C1 segment of cervical spinal cord (tissue), 14 donors: ENCODE measurements at places on chromosomes 11 and 22.

- DNase-seq, result no peak
Observed at GRCh38 chr11:34651551-34651950, 30.7 kb downstream of the EHF start.

DNA sequence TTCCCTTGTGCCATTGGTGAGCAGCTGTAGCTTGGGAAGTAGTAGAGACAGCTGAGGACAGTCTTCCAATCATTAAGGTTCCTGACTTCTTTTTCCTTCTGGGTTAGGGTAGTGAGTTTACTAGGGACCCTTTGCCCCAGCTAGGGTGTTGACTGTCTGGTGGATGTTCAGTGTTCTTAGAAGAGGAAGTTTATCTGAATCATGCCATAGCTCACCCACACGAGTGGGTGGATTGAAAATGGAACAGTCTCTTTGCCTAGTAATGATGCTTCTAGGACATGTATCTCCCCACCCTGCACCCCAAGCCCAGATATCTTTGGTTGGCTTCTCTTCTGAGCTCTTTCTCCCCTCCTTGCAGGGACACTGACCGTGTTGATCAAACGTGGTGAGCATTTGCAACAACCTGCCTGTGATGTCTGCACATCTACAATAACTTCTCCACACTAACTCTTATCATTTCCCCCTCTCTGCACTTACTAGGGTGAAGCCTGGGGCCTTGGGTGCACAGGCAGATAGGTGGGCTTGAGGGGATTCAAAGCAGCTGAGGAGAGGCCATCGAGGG lies 57.1 kb upstream of the HORMAD2 start:
- no peak for DNase-seq

GRCh38 chr11:111745719-111746504 lies 20.3 kb downstream of the PPP2R1B start:
- no peak for DNase-seq

DNA sequence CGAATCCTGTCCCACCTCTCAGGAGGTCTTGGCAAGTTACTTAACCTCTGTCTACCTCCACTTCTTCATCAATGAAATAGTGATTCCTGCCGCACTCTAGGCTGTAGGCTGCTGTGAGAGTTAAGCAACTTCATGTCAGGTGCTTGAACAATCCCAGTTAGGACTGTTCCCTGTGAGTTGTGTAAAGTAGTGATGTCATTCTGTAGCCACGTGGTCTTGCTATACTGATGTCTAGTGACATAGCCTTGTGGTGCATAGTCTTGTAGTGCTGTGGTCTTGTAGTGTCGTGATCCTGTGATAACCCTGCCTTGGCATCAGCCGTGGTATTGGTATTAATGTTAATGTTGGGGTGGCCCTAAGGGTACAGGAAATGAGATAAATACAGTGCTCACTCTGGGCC lies 30.3 kb upstream of the PRR5 start:
- DNase-seq, result no peak

DNA sequence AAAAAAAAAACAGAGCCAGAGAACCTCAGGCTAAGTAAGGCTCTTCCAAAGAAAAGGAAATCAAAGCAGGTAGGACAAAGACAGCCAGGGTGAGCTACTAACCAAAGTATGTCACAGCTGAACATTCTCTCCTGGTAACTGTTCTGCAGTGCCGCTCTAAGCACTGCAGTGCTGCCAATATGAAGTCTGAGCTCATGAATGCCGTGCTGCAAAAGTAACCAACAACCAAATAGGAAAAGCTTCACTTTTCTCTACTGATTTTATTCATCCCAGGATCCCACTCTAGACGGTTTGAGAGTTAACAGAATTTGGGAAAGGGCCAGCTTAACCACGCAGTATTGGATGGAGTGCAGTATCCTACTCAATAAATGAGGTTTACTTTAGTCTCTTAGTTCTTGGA lies 3.5 kb downstream of the SIK3 start:
- no peak for DNase-seq

GRCh38 chr22:24962835-24963234 lies 10.3 kb downstream of the KIAA1671 start:
- no peak for DNase-seq

DNA sequence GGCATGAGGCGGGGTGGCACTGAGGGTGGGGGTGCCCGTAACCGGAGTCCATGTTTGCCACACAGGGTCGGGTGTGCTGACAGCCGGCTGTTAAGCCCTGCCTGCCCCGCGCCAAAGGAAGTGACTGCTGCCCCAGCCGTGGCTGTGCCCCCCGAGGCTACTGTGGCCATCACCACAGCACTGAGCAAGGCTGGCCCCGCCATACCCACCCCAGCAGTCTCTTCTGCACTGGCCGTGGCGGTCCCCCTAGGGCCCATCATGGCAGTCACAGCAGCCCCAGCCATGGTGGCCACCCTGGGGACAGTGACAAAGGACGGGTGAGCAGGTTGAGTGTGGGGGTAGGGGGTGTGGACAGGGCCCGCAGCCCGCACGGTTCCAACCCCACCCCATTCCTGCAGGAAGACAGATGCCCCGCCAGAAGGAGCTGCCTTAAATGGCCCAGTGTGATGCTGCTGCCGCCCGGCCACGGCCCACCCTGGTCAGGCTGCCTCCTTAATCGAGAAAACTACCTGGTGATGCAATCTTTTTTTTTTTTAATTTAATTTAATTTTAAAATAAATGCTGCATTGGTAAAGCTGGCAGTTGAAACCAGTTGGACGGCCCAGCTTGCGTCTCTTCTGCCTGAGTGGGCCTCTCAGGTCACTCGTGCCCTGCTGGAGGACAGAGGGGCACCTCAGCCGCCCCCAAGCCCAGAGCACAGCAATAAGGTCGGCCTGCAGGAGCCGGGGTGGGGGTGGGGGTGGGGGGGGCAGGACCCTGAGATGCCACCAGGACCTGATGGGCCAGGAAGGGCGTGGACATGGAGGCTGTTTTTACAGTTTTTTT lies 30.8 kb downstream of the SBF1 start:
- no peak for DNase-seq

DNA sequence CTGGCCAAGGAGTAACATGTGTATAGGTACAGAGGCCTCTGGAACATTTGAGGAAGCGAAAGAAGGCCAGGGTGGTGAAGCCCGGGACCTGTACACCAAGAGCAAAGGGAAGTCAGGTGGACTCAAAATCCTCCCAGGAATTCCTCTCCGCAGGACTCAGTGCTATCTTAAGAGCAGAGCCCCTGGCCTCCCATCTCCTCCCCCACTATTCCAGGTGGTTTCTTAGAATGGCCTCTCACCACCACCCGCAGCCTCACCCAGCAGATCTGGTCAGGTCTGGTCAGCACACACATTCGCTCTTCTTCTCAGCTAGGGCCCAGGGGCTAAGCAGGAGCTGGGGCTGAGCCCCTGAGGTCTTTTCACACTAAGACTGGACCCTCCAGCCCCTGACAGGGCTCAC lies 59.1 kb downstream of the SCGB1A1 start:
- DNase-seq, result no peak

DNA sequence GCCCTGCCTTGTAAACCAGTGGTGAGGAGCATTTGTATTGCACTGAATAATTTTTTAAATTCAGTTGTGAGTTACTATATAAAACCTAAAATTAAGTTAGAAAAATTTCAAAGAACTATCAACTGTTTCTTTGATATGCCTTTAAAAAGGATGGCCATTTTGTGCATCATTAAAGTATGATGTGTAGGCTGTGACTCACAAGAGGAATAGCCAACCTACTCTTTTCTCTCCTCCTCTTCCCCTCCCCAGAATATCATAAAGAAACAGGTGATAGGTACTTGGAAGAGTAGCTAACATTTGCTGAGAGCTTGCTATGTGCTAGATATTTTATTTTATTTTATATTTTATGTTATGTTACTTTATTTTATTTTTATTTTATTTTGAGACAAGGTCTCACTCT lies 10.6 kb upstream of the PIK3C2A start:
- no peak for DNase-seq

- DNase-seq, result no peak
Observed at GRCh38 chr11:64238076-64238475, 2.8 kb upstream of the FKBP2 start.

- peak; percentile 81 for DNase-seq
Observed at GRCh38 chr11:777288-778255, at the start of gene GATD1. TSS of gene GATD1 (minus strand) at chr11:777487. CDS start at chr11:777462, 25 bp downstream.

DNA sequence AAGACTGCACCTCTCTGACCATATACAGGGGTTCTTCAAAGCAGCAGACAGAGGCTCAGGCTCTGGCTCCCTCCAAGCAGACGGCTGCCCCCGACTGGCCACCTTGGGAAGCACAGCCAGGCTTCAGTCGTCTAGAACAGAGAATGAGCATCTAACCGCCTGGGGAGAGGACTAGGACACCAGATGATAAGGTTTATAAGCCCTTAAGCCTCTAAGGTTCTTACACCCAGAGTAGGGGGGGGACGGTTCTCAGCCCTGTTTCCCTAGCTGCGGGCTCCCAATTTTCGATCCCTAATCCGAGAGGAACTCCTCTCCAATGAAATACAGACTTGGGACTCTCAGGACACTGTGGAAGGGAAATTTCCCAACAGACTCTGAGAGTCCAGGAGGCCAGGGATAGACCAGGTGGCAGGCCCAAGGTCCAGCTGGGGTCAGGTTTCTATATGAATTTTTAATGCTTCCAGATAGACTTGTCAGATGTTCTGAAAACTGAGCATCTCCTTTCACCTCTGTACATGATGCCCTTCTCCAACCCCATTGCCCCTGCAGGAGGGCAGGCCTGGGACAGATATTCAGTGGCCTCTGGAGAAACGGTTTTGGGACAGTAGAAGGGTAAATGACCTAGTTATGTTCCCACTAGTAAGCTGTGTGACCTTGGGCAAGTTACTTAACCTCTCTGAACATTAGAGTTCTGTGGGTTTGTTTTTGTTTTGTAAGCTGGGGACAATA lies 20.2 kb downstream of the RTN4RL2 start:
- DNase-seq, result no peak

DNA sequence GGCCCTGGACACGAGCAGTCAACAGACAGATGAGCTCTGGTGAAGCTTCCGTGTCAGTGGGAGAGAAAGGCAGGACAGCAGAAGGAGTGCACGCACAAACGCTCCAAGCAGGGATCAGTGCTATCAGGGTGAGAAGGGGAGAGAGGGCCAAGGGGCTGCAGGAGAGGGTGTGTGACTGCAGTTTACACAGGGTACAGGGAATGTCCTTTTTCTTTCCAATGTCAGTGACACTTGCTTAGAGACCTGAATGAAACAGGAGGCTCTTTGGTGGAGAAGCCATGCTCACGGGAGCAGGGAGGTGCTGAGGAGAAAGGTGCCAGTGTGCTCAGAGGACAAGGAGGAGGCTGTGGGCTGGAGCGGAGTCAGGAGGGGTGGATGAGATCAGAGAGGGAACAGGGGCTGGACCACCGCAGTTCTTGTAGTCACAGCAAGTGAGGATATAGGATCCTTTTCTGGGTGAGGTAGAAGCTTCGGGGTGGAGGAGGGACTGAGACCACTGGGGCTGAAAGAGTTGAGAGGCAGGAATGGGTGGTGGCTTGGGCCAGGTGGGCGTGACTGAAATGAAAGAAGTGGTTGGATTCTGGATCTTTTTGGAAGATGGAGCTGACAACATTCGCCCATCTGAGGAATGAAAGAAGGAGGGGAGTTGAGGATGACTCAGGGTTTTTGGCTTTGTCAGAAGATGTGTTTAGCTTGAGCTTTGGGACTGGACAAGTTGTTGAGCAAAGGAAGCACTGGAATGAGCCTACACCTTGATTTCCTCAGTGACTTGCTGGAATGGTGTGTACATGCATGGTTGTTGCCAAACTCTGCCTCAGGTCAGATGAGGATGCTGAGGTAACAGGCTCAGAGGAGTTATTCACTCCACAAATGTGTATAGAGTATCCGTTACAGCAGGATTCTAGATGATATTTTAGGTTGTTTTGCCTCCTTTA lies 87.9 kb downstream of the ADAMTS15 start:
- no peak for DNase-seq

GRCh38 chr11:130728185-130729180 lies 187.8 kb downstream of the SNX19 start:
- no peak for DNase-seq

GRCh38 chr11:113162592-113162962 lies 151.8 kb upstream of the TTC12 start:
- DNase-seq, result peak; percentile 42

GRCh38 chr11:820655-821511 lies 2.2 kb downstream of the PNPLA2 start:
- DNase-seq, result no peak

DNA sequence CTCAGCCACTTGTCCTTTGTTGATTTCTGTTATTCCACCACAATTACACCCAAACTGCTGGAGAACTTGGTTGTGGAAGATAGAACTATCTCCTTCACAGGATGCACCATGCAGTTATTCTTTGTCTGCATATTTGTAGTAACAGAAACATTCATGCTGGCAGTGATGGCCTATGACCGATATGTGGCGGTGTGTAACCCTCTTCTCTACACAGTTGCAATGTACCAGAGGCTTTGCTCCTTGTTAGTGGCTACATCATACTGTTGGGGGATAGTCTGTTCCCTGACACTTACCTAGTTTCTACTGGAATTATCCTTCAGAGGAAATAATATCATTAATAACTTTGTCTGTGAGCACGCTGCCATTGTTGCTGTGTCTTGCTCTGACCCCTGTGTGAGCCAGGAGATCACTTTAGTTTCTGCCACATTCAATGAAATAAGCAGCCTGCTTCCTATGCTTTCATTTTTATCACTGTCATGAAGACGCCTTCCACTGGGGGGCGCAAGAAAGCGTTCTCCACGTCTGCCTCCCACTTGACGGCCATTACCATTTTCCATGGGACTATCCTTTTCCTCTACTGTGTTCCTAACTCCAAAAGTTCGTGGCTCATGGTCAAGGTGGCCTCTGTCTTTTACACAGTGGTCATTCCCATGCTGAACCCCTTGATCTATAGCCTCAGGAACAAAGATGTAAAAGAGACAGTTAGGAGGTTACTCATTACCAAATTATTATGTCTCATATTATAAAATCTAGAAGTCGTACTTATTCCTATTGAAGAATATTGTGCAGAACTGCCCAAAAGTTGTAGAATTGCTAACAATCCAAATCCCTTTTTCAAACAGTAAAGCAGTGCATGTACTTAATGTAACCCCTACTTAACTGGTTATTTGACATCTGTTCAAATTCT lies 53.2 kb downstream of the OR4C6 start:
- DNase-seq, result no peak

GRCh38 chr11:133506023-133506422 lies 26.3 kb downstream of the OPCML start:
- no peak for DNase-seq

DNA sequence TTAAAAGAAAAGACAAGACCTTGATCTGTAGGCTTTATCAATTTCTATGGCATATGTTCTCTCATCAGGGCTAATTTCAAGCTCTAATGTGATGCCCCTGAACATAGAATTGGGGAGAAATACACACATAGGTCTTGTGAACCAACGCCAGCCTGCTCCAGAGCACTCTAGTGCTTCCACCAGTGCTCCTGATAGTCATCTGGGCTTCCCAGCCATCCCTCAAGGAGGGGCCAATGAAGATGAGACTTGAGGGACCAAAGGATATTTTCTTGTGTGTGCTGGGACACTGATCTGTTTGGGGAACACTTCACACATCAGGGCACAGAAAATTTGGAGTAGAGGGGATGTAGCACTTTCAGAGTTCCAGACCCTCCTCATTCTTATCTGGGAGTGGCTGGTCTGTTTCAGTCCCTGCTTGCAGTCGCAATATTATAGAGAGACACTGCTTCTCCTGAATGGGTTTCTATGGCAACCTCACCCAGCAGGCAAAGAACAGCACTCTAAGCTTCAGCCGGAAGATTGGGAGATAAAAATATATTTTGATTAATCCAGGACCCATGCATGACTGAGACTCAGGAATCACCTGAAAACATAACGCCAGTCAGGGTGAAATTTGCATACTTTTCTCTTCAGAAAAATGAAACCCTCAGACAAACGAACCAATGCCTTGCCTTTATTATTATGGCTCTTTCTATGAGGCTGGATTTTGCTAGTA lies 28.4 kb upstream of the SCN3B start:
- peak; percentile 84 for DNase-seq
